ENCODE measurements at places on chromosomes 13 and 19. TPM values are rescaled to one million over a fixed set of nuclear protein-coding genes. Genes with fewer than 3 reads are reported as not detected.

- DNase-seq = no peak
- H3K4me1 ChIP-seq = no peaks in the 10 kb centered on the region
- H3K27me3 ChIP-seq = no peaks in the 10 kb centered on the region
- no peak overlapping the region for H3K4me3 ChIP-seq
- no peak overlapping the region for H3K27ac ChIP-seq
- no peaks in the 10 kb centered on the region for H3K36me3 ChIP-seq
These were observed 98.3 kb upstream of the KLF5 start for GRCh38 chr13:72960541-72960940.

GRCh38 chr13:108435393-108436149 lies 166.1 kb downstream of the TNFSF13B start:
- H3K36me3 ChIP-seq = no peaks in the 10 kb centered on the region
- no peaks in the 10 kb centered on the region for H3K27me3 ChIP-seq
- H3K4me3 ChIP-seq = no peak overlapping the region

DNA sequence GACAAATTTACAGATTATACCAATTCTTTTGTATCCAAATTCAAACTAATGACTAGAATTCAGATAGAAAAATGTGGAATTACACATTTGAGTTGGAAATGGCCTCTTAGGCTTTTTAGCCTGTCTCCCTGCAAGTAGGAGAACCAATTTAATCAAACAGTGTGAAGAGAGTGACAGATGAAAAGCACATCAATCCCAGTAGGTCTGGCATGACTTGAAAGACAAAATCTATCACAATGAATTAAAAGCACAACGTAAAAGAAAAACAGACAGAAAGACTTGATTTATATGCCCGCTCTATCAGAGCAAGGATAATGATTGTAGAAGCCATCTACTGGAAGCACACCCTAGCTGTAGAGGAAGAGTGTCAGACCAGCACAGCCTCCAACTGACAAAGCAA lies 1084.4 kb upstream of the SPRY2 start:
- H3K36me3 ChIP-seq = no peaks in the 10 kb centered on the region
- no peak for DNase-seq
- no peak overlapping the region for H3K27ac ChIP-seq
- H3K4me3 ChIP-seq = no peak overlapping the region

DNA sequence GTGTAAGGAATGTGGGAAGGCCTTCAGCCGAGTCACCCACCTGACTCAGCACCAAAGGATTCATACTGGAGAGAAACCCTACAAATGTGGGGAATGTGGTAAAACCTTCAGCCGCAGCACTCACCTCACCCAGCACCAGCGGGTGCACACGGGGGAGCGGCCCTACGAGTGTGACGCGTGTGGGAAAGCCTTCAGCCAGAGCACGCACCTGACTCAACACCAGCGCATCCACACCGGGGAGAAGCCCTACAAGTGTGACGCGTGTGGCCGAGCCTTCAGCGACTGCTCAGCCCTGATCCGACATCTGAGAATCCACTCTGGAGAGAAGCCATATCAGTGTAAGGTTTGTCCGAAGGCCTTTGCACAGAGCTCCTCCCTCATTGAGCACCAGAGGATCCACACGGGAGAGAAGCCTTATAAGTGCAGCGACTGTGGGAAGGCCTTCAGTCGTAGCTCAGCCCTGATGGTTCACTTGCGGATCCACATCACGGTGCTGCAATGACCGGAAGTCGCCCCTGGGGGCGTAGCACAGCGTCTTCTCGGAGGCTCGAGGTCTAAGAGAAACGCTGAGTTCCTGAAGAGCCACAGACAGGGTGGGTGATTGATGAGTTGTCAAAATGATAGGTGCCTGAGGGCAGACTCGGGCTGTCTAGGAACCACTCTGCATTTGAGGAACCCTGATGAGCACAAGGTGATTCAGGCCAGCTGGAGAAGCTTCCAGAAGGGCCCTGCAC lies 12.2 kb downstream of the ZSCAN22 start:
- no peak for DNase-seq

The DAND5 gene
- total RNA-seq = 1.7 TPM

The IGSF23 gene
- total RNA-seq = not detected

- peak overlapping the region; percentile 66 for H3K27ac ChIP-seq
- H3K4me1 ChIP-seq = no peaks in the 10 kb centered on the region
- H3K27me3 ChIP-seq = no peaks in the 10 kb centered on the region
- no peak for DNase-seq
These were observed 79.5 kb upstream of the SERP2 start for GRCh38 chr13:44293908-44294735.

The NPAS1 gene
- total RNA-seq = not detected

The PALM gene
- 31.4 TPM for total RNA-seq

DNA sequence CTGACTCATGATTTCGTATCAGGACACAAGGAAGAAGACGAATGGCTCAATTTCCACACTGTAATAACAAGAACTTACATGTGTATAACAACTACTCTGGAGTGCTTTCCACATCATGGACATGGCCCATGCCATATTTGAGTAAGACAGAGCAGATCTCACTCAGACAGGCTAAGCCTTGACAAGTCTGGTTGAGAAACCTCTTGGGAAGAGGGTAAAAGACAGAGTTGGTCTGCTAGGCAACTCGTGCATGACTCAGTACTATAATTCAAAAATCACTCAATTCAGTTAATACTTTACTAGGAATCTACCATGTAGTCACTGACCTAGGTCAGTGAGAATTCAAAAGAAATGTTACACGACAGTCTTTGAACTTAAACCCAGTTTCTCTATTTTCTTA lies 5.7 kb upstream of the THSD1 start:
- peaks cover 2% of the 10 kb centered on the region for H3K4me1 ChIP-seq
- DNase-seq = no peak
- H3K27me3 ChIP-seq = no peaks in the 10 kb centered on the region
- H3K27ac ChIP-seq = no peak overlapping the region
- H3K36me3 ChIP-seq = peaks cover 13% of the 10 kb centered on the region

DNA sequence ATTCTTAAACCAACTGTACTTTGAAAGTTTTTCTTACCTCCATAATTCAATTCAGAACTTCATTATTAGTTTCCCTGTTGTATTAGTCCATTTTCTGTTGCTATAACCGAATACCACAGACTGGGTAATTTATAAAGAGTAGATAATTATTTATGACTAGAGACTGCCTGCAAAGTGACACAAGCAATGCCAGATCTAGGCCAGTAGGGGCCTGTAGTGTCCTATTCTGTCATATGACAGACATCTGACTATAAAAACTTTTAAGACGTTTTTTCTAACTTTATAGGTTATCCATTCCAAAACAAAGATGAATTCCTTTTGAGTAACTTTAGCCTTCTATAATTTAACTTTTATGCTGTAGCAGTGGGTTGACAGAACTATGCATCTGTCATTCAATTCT lies 2783.8 kb downstream of the PCDH9 start:
- H3K27me3 ChIP-seq = no peaks in the 10 kb centered on the region
- H3K27ac ChIP-seq = no peak overlapping the region
- no peak for DNase-seq
- H3K4me1 ChIP-seq = no peaks in the 10 kb centered on the region
- no peak overlapping the region for H3K4me3 ChIP-seq

DNA sequence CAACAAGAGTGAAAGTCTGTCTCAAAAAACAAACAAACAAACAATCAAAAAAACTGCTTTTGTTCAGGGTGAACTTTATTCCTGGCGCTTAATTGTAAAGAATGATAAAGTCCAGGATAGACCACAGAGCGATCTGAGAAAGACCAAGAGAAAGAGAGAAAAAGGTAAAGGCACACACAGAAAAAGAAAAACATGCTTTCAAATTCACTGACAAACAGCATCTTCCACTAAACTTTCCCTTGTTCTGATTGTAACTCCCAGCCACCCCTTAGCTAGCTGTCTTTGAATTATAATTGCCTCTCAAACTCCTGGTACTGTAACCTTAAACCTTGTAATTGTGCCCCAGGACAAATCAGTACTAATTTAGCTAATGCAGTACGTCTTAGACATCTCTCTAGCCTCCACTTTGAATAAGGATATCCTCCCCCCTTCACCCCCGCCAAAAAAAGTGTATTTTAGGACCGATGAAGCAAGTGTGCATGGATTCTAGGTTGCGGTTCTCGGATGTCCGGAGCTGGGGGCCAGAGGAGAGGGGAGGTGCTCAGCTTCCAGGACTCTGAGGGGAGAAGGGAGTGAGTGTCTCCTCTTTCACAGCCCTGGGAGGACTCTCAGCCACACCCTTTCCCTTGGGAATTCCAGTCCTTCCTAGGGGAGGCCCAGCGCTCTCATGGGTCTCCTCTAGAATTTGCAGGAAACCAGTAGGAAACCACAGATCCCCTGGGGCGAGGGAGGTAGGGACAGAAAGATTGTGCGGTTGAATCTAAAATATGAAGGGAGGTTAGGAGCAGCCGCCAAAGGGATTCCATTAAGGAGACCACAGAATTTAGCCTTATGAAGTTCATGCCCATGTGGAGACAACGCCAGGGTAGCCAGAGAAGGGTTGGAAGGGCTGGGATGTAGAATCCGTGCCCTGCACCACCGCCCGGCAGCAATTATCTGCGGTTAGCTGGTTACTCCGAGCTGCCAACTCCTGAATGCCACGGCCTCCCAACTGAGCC lies 19.7 kb downstream of the ZNF536 start:
- no peak for DNase-seq
- H3K4me3 ChIP-seq = no peak overlapping the region
- no peak overlapping the region for H3K27ac ChIP-seq

The C13orf42 gene
- total RNA-seq = not detected

GRCh38 chr19:18871543-18871942 lies 24.4 kb downstream of the CERS1 start:
- peaks cover 16% of the 10 kb centered on the region for H3K27me3 ChIP-seq
- no peak overlapping the region for H3K27ac ChIP-seq
- no peak overlapping the region for H3K4me3 ChIP-seq
- H3K4me1 ChIP-seq = peaks cover 24% of the 10 kb centered on the region

DNA sequence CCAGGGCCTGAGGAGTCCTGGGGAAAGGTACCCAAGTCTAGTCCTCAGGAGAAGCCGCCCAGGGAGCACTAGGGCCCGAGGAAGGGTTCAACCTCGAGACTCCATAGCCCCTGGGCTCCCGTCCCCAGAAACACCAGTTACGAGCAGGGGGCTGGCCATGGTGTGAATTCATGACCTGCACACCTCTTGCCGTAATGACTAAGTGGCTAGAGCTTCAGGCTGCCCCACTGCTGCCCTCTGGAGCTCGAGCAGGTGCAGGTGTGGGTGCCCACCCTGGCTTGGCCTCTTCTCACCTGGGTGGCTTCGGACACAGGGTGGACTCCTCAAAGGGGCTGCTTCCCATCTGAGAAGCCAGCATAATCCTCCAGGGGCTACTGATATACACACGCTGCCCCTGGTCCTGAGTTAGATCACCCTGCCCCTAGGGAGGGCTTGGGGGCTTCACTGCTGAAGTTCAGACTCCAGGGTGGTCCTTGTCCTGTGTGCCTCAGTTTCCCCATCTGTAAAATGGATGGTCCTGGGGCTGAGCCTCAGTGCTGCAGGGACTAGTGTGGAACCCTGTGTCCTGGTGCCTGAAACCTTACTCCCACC lies 13.6 kb downstream of the SPC24 start:
- no peaks in the 10 kb centered on the region for H3K27me3 ChIP-seq
- H3K4me3 ChIP-seq = peak overlapping the region; percentile 30
- H3K4me1 ChIP-seq = peaks cover 72% of the 10 kb centered on the region
- H3K36me3 ChIP-seq = no peaks in the 10 kb centered on the region

GRCh38 chr13:64278493-64278892 lies 2862.8 kb upstream of the PCDH20 start:
- no peak for DNase-seq
- H3K27ac ChIP-seq = no peak overlapping the region
- no peaks in the 10 kb centered on the region for H3K36me3 ChIP-seq
- no peak overlapping the region for H3K4me3 ChIP-seq
- H3K27me3 ChIP-seq = no peaks in the 10 kb centered on the region

The MAP4K1 gene
- total RNA-seq = 8.9 TPM

GRCh38 chr19:49423071-49423984 lies at the start of gene PTH2:
Gene PTH2, minus strand, starts transcription at chr19:49423441. Its CDS starts 102 bp downstream, at chr19:49423339.
- DNase-seq = no peak
- no peaks in the 10 kb centered on the region for H3K36me3 ChIP-seq
- peaks cover 35% of the 10 kb centered on the region for H3K4me1 ChIP-seq
- H3K27me3 ChIP-seq = peaks cover 74% of the 10 kb centered on the region
- no peak within 1 kb of the TSS for H3K4me3 ChIP-seq

GRCh38 chr13:105463011-105463501 lies 1072.4 kb downstream of the EFNB2 start:
- no peak for DNase-seq
- no peak overlapping the region for H3K27ac ChIP-seq
- no peaks in the 10 kb centered on the region for H3K36me3 ChIP-seq
- no peaks in the 10 kb centered on the region for H3K27me3 ChIP-seq
- no peaks in the 10 kb centered on the region for H3K4me1 ChIP-seq

- H3K4me1 ChIP-seq = peaks cover 20% of the 10 kb centered on the region
- H3K4me3 ChIP-seq = peak overlapping the region; percentile 5
- H3K36me3 ChIP-seq = no peaks in the 10 kb centered on the region
- H3K27ac ChIP-seq = no peak overlapping the region
These were observed 14.4 kb downstream of the TJP3 start for GRCh38 chr19:3722443-3723109.

The ZNF30 gene
- 1.7 TPM for total RNA-seq

GRCh38 chr13:59880468-59880867 lies 283.3 kb downstream of the DIAPH3 start:
- H3K4me1 ChIP-seq = no peaks in the 10 kb centered on the region
- H3K27me3 ChIP-seq = no peaks in the 10 kb centered on the region
- H3K36me3 ChIP-seq = no peaks in the 10 kb centered on the region
- DNase-seq = no peak
- H3K4me3 ChIP-seq = no peak overlapping the region

DNA sequence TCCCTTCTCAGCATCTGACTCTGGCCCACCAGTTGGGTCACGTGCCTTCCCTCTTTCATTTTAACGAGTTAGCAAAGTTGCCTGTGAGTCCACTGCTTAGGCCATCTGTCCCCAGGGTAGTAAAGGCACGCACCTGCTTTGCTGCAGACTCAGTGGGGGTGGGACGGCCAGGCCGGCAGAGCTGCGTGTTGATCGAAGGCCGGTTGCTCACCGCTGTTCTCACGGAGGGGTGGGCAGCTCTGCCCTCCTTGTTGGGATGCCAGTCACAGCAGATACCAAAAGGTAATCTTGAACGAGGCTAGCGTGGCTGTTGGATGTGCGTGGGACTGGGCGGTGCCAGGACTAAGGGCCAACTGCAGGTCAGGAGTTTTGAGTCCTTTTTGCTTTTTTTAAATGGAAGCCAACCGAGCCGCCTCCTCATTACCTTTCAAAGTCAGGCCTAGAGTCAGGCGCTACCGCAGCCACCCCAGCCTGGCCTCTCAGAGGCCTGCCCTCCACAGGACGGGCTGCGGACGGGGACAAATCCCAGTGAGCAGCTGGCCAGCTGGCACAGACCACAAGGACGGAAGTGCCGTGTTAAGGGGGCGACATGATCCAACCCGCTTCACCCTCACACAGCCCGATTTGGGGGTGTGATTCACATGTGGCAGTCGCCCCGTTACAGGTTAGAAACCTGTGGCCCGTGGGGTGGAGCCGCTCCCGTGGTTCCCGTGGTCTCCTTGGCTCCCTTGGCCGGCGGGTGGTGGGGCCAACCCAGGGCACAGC lies 20.6 kb downstream of the ADPRHL1 start:
- H3K27ac ChIP-seq = no peak overlapping the region
- DNase-seq = no peak
- no peaks in the 10 kb centered on the region for H3K36me3 ChIP-seq
- no peaks in the 10 kb centered on the region for H3K27me3 ChIP-seq
